ENCODE measurements at places on chromosomes 12 and 14. TPM values are rescaled to one million over a fixed set of nuclear protein-coding genes. Genes with fewer than 3 reads are reported as not detected.

- DNase-seq, result no peak
Measured at GRCh38 chr12:29428633-29429032, 47.7 kb upstream of the ERGIC2 start.

GRCh38 chr12:57103856-57104255, 7.3 kb downstream of the STAT6 start:
- DNase-seq, result no peak

- no peak for DNase-seq
Measured at GRCh38 chr12:22656831-22657230, 31.9 kb downstream of the ETNK1 start.

DNA sequence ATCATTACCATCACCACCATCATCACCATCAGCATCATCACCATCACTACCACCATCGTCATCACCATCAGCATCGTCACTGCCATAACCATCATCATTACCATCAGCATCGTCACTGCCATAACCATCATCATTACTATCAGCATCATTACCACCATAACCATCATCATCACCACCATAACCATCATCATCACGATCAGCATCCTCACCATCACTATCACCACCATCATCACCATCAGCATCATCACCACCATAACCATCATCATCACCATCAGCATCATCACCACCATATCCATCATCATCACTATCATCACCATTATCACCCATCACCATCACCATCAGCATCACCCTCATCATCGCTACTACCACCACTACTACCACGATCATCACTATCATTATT, 493.9 kb upstream of the TBX3 start:
- DNase-seq, result no peak

DNA sequence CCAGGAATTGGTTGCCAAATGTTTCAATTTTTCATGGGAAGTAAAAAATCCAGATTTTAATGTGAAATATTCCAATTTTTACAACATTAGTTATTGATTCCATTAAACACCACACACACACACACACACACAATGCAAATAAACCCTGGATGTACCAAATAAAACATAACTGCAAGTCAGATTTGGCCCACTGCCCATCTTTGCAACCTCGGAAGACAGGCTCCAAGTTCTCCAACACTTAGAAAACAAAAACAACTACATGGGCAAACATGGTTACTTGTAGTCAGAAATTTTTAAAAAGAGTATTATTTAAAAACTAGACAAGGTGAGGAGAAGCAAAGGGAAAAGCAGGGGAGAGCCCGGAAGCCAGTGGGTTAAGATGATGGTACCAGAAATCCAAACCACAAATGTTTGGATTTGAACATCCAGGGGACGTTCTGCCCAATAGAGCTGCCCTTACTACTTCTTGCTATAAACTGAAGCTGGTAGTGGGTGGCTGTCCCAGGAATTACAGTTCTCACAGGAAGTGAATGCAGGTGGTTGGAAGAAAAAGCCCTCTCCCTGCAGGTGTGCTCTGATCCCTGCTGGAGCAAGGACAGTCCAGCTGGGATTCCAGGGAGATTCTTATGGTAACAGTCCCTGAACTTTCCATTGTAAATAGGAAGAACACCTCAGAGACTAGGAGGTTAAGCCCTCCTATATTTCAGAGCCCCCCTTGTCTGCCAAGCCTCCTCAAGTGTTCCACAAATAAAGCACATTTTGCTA, 111.7 kb downstream of the SLC25A21 start:
- no peak for DNase-seq

The NFATC4 gene
- 75.1 TPM for total RNA-seq

The TMEM132D gene
- not detected for total RNA-seq

DNA sequence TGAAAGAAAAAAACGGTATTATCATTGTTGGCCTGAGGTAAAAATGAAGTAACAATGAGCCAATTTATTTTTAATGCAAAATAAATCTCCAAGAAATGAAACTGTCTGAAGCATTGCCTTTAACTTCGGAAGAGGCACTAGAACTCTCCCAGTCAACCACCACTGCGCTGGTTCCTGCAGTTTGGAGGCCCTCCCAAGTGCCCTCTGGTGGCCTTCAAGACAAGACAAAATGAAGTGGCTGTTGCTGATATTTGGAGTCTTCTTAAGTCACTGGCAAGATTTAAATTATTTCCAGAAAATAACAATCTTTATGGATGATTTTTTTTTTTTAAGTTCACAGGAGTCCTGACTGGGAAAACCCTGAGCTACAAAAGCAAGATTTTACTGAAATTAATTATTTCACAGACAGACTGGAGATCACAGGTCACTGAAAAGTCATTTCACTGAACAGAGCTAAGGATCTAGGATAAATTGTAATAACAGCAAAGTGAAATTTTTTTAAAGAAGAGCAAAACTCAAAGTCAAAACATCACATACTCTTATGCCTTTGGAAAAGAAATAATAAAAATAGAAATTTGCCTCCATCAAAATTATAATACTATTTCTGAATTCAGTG, 58.2 kb downstream of the DICER1 start:
- peak; percentile 87 for DNase-seq

The PAX9 gene
- not detected for total RNA-seq

The LMO3 gene
- 74.1 TPM for total RNA-seq
